ENCODE measurements at places on chromosomes 3 and 15.

DNA sequence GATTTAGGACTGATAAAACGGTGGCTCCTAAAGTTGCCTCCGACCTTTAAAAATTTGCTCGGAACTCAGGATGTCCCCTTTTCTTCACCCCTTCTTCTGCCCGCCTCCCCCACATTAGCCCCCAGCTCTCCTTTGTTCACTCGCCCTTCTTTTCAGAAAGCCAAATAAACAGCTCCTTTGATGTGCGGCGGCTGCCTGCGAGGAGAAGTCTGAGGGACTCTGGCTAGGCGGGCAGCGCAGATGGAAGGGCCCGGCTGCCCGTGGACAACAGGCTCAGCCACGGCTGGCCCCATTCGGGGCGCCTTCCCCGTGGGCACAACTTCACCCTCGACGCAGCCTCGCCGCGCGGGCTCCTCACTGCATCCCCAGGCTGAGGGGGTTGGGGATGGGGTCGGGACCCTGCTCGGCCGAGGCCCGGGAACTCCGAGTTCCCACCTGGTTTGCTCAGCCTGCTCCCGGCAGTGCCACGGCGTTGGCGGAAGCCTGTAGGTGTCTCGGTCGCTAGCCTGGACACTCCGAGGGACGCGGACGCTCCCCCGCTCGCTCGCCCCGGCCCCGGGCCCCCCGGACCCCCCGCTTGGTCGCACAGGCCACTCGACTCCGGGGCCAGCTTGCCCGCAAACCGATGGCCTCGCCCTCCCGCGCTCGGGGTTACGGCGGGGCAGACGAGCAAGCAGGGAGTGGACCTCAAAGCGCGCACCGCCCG, 897 bp upstream of the TLE3 start:
- peak; percentile 57 for DNase-seq

DNA sequence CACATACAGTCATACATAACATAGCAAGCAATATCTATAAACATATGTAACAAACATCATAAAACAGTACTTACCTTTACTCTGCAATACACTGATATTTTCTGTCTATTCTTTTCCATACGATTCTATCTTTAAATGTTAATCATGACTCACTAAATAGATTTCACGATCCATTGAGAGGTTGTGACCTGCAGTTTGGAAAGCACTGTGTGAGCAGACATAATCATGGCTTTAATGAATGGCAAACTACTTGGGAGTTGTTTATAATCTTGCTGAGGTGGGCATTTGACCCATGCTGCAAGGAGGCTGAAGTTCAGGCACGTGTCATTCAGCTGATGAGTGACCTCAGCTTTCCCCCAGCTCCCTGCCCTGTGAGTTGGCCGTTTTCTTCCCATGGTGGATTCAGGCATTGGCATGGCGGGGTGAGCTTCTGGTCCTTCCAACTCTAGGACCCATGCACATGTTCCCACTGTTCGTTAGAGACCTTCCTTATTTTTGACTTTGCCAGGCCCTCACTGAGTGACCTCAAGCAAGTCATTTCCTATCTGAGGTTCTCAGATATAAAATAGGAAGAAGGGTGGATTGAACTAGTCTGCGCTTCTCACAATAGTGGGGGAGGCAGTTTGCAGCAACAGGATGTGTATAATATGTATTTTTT, 41.7 kb downstream of the PAQR5 start:
- DNase-seq, result no peak

GRCh38 chr15:80588801-80589200, 106.3 kb upstream of the ABHD17C start:
- DNase-seq, result peak; percentile 82

DNA sequence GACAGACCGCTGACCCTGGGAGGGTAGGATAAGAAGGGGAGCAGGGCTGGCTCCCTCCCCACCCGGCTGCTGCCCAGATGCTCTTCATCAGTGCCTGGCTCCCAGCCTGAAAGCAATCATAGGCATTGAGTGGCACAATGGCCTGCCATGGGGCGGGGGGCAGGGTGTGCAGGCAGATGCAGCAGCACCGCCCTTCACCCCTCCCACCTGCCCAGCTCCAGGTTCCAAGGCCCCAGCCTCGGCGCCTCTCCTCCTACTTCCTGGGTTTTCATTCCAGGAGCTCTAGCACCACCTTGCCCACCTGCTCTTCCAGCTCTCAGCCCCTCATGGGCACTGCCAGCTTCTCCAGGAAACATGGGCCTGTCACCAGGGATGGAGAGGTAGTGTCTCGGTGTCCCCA, 101.7 kb downstream of the MEGF11 start:
- DNase-seq, result no peak

All from Daoy (cell line).